ENCODE measurements at places on chromosomes 12 and 14. TPM values are rescaled to one million over a fixed set of nuclear protein-coding genes. Genes with fewer than 3 reads are reported as not detected.

DNA sequence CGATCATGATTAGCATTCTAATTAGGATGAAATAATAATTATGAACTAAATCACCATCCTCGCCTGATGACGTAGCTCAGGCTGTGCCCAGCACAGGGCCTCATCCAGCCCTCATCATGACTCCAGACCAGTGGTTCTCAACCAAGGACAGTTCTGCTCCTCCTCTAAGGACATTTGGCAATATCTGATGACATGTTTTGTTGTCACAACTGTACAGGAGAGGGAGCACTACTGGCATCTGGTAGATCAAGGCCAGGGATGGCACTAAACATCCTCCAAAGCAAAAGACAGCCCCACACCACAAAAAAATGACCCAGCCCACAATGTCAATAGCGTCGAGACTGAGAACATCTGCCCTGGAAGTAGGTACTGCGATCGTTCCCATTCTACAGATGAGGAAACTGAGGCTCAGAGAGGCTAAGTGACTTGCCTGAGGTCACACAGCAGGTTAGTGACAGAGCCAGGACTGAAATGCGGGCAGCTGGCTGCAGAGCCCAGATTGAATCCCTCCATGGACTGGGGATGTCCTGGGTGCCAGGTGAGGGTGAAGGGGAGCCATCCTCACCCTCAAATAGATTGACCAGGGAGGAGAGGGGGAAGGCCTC lies 15.5 kb downstream of the TRPV4 start:
- no peak overlapping the region for H3K27ac ChIP-seq
- H3K36me3 ChIP-seq, result no peaks in the 10 kb centered on the region
- H3K4me3 ChIP-seq, result no peak overlapping the region
- no peaks in the 10 kb centered on the region for H3K4me1 ChIP-seq

DNA sequence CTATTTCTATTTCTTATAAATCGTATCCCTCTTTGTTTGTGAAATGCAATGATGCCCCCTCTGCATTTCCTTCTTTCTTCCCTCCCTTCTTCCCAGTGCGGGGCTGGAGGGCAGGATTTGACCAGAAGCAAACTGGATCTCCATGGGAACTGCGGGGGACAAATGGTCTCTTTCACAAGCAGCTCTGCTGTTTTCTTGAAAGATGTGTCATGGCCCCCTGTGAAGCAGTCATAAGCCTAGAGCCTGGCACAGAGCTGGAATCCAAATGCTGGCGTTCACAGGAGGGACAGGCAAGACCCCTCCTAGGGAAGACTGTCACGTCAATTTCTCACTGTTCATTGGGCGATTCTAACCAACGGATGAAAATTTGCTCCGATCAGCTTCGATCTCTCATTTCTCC lies 203.5 kb upstream of the NOS1 start:
- no peak for DNase-seq
- no peak overlapping the region for H3K27ac ChIP-seq
- no peaks in the 10 kb centered on the region for H3K4me1 ChIP-seq
- H3K4me3 ChIP-seq, result no peak overlapping the region
- H3K36me3 ChIP-seq, result no peaks in the 10 kb centered on the region

The RTL1 gene
- not detected for total RNA-seq

DNA sequence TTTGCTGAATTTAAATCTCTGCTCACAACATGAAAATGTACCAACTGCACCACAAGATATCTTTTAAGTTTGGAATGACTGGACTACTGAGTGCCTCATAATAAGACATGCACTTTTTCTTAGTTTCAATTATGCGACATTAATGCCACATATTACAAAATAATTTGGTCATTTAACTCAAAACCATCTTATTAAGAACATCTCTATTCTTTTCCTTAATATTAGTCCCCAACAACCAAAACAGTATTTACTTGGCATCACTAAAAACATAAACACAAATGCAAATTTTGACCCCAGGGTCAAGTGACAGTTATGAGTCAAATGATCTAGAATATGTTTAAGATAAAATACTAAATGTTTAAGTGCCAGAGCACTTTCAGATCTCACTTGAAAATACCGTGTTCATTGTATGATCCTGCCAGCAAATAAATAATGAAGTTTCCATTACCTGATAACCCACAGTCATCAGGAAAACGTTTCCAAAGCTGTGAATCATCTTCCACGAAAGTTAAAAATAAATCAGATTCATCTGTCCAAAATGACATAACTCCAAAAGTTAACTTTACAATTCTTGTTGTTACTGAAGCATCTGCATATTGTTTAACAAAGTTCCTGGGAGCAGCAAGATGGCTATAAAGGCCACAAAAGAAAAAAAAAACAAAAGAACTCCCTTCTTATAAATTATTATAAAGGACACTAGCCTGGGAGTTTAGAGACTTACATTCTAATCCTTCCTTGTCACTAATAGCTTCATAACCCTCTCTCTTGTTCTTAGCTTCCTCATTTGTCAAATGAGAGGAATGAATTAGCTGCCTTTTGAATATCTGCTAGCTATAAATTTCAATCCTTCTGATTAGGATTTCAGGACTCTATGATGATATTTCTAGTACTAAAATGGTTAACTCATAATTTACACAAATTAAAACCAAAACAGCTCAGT lies 30.5 kb upstream of the AP4S1 start:
- no peaks in the 10 kb centered on the region for H3K27me3 ChIP-seq
- no peak overlapping the region for H3K27ac ChIP-seq
- DNase-seq, result no peak
- H3K4me3 ChIP-seq, result no peak overlapping the region
- peaks cover 7% of the 10 kb centered on the region for H3K4me1 ChIP-seq

DNA sequence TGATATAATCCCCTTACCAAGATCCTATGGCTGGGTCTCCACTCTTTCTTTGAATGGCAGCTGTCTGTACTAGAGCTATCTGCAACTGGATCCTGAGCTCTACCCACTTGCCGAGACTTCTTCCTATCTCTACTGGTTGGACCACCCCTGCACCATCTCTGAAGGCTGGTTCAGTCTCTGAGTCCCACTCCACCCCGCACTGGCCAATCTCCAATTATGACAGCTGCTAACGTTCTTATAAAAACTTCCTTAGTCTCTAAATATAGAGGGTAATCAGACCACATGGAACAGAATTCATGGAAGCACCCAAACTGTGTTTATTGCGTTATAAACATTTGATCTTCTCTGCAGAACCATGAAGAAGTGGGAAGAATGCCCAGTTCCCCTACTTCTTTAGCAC lies 186.6 kb upstream of the EEA1 start:
- H3K27ac ChIP-seq, result peak overlapping the region; percentile 1
- no peaks in the 10 kb centered on the region for H3K36me3 ChIP-seq
- H3K27me3 ChIP-seq, result no peaks in the 10 kb centered on the region
- no peaks in the 10 kb centered on the region for H3K4me1 ChIP-seq
- DNase-seq, result no peak
- no peak overlapping the region for H3K4me3 ChIP-seq

The ZNF740 gene
- 52.0 TPM for total RNA-seq

GRCh38 chr12:45168976-45169375 lies 46.9 kb upstream of the ANO6 start:
- H3K36me3 ChIP-seq, result no peaks in the 10 kb centered on the region
- no peak for DNase-seq
- H3K4me1 ChIP-seq, result no peaks in the 10 kb centered on the region

The BEST3 gene
- not detected for total RNA-seq

The ANAPC5 gene
- total RNA-seq, result 133 TPM

DNA sequence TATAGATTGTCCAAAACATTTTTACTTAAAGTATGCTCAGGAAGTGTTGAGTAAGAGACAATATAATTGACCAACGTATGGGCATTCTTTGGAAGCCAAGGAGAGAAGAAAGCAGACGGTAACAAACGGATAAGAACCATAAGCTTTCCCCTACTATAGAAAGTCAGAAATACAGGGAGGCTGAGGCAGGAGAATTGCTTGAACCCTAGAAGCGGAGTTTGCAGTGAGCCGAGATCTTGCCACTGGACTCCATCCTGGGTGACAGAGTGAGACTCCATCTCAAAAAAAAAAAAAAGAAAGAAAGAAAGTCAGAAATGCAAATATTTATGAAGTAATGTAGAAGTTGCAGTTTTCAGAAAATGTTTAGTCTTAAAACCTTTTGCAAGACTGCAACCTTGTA lies 51.2 kb upstream of the PCED1B start:
- no peaks in the 10 kb centered on the region for H3K36me3 ChIP-seq
- no peak overlapping the region for H3K27ac ChIP-seq
- no peaks in the 10 kb centered on the region for H3K27me3 ChIP-seq
- H3K4me3 ChIP-seq, result no peak overlapping the region
- DNase-seq, result no peak

DNA sequence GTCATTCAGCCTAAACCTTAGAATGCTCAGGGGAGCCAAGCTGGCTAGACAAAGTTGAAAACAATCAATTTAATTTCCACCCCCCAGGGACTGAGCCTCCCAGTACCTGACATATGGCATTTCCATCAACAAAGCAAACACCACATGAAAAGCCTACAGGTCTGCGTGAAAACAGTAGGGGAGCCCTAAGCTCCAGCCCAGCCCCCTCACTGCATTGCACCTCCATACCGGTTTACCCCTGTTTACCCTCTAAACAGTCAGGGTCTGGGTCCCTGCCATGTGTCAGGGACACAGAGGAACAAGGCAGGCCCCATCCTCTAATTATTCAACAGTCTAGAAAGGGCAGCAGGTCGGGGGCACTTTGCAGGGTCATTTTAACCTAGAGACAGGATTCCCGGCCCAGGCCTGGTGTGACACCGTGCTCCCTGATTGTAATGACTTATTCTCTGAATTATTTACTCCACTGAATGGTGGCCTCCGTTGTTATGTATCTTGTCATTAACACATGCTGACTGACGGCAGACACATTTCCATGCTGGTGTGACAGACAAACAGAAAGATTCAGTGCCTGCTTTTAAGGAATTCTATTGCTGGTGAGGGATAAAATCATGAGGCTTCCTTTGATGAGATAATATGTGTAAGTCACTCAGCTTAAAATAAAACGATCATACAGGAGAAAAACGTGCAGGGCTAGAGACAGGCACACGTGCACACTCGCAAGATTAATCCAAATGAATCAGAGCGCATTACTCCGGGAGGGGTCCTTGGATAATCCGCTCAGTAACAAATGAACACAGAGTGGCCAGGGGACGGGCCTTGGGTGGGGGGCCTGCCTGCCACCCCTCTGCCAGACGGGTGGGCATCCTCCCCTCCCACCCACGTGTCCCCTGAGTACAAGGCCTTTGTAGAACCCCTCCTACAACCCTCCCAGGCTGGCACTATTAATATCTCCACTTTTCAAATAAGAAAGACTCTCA lies 23.2 kb downstream of the CCDC88C start:
- H3K27me3 ChIP-seq, result no peaks in the 10 kb centered on the region
- H3K4me3 ChIP-seq, result no peak overlapping the region
- no peaks in the 10 kb centered on the region for H3K36me3 ChIP-seq
- peaks cover 100% of the 10 kb centered on the region for H3K4me1 ChIP-seq

- no peaks in the 10 kb centered on the region for H3K27me3 ChIP-seq
- DNase-seq, result no peak
- no peak overlapping the region for H3K27ac ChIP-seq
These were observed 15.0 kb downstream of the GXYLT1 start for GRCh38 chr12:42129595-42130204.

The FLRT2 gene
- not detected for total RNA-seq

GRCh38 chr14:67527756-67528155 lies 5.3 kb upstream of the PLEKHH1 start:
- no peaks in the 10 kb centered on the region for H3K36me3 ChIP-seq
- no peak overlapping the region for H3K4me3 ChIP-seq
- no peaks in the 10 kb centered on the region for H3K27me3 ChIP-seq

The KANSL2 gene
- 58.7 TPM for total RNA-seq

The CHPT1 gene
- total RNA-seq, result 29.2 TPM

The ABCD2 gene
- 5.0 TPM for total RNA-seq

The PPP4R4 gene
- total RNA-seq, result 1.8 TPM

DNA sequence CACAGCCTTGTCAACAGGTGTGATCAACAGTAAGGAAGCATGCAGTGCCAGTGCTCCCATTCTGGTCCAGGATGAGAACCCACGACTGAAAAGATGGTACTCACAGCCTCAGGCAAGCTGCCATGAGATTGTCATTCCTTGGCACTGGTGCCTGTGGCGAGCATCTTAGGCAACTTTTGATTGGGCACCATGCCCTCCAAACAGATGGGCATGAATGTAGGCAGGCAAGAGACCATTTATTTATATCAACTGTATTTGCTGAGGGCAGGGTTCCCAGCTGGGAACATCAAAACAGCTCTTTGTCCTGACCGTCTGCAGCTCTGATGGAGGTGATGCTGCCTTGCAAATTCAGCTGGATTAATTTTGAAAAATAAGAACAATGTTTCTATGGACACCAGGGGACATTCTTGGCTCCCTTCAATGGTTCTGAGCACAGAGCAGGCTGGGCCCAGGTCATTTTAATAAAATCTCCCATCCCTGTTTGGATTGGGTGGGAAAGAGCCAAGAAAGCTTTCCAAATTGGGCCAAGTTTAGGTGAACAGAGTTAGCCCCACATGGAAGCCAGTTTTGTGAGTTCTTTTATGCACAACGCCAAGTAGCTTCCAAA lies 522.5 kb downstream of the RMST start:
- no peak overlapping the region for H3K4me3 ChIP-seq
- H3K4me1 ChIP-seq, result no peaks in the 10 kb centered on the region
- H3K36me3 ChIP-seq, result no peaks in the 10 kb centered on the region
- DNase-seq, result no peak
- no peaks in the 10 kb centered on the region for H3K27me3 ChIP-seq

DNA sequence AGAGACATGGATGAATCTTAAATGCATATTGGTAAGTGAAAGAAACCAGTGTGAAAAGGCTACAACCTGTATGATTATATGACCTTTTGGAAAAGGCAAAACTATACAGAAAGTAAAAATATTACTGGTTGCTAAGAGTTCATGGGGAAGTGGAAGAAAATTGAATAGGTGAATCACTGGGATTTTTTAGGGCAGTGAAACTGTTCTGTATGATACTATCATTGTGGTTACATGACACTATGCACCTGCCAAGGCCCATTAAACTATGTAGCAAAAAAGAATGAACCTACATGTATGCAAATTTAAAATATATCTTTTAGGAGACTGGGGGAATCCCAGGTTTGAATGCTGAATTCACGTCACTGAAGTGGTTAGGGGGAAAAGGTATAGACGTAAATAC lies 12.6 kb upstream of the OR8S1 start:
- no peak for DNase-seq
- no peak overlapping the region for H3K4me3 ChIP-seq
- no peaks in the 10 kb centered on the region for H3K27me3 ChIP-seq
- no peaks in the 10 kb centered on the region for H3K4me1 ChIP-seq
- no peaks in the 10 kb centered on the region for H3K36me3 ChIP-seq
- no peak overlapping the region for H3K27ac ChIP-seq

The OTX2 gene
- total RNA-seq, result not detected

GRCh38 chr12:16613199-16613598 lies 7.2 kb upstream of the LMO3 start:
- H3K4me1 ChIP-seq, result no peaks in the 10 kb centered on the region
- H3K36me3 ChIP-seq, result no peaks in the 10 kb centered on the region
- no peaks in the 10 kb centered on the region for H3K27me3 ChIP-seq
- no peak for DNase-seq
- no peak overlapping the region for H3K27ac ChIP-seq
